SHP77 treated with DMSO at 0.1 percent for 48 hours (cell line): ENCODE measurements at places on chromosomes 3 and 15.

GRCh38 chr3:139561255-139561817 lies 21.8 kb upstream of the RBP1 start:
- no peak for DNase-seq

GRCh38 chr3:127168271-127168670 lies 24.7 kb upstream of the PRR23E start:
- DNase-seq, result no peak

- no peak for DNase-seq
These were observed 19.8 kb downstream of the HMG20A start for GRCh38 chr15:77440378-77440999.

GRCh38 chr3:87765256-87765655 lies 293.5 kb downstream of the CGGBP1 start:
- no peak for DNase-seq

GRCh38 chr3:188270423-188270972 lies 116.5 kb downstream of the LPP start:
- no peak for DNase-seq

- no peak for DNase-seq
These were observed 3.4 kb upstream of the SEMA3B start for GRCh38 chr3:50265571-50265970.

- DNase-seq, result no peak
These were observed 61.6 kb downstream of the MEIS2 start for GRCh38 chr15:37038716-37039106.

DNA sequence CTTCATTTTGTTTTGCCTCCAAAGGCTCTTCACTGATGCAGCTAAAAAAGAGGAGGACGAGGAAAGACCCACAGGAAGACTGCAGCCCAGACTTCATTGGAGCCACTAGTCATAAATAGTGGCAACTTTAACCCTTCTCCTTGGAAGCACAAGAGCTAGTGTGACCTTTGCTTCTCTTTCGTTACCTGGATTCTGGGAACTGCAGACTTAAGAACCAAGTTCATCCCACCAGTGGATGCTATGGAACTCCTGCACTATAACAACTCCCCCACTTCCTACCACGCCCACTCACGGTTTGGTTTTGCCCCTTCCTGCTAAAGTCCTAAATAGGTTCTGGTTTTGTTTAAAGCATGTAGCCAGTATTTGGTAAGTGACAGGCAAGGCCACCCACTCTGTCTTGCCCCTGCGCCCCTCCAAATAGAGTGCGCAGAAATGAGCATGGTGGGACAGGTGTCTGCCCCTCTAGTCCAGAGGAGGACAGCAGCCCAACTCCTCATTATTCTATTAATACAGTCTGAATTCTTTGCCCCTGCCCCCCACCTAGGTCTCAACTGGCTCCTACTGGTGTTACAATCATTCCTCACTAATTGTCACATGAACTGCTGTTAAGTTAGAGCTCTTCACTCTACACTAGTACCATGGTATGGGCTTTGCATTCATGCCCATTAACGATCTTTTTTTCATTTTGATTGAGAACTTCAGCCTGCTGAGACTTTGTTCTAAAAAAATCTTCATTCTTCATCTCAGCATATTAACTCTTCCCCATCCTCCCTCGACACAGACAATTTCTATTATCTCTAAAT lies 504.6 kb downstream of the FOXP1 start:
- DNase-seq, result no peak
